ENCODE measurements at places on chromosomes 11 and 22.

DNA sequence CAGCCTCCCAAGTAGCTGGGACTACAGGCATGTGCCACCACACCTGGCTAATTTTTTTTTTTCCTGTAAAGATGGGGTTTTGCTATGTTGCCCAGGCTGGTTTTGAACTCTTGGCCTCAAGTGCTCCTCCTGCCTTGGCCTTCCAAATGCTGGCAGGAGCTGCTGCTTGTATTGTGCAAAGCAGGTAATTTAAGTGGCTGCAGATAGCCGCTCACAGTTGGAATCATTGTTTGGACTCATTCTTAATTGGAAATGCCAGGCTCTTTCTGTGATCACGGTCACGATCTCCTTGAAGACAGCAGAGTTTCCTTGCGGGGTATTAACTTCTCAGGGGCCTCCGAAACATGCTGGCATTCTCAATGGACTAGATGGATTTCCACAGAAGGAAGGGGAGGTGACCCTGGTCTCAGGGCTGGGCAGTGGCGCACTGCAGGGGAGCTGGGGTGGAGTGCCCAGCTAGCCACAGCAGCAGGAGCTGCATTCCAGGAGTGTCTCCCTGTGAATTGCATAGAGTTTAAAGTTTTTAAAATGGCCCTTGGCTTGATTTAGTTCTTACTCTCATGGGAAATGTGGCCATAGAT lies 136.1 kb downstream of the MORC2 start:
- DNase-seq = no peak

- no peak for DNase-seq
Measured at GRCh38 chr11:91133361-91133760, 910.5 kb upstream of the CHORDC1 start.

DNA sequence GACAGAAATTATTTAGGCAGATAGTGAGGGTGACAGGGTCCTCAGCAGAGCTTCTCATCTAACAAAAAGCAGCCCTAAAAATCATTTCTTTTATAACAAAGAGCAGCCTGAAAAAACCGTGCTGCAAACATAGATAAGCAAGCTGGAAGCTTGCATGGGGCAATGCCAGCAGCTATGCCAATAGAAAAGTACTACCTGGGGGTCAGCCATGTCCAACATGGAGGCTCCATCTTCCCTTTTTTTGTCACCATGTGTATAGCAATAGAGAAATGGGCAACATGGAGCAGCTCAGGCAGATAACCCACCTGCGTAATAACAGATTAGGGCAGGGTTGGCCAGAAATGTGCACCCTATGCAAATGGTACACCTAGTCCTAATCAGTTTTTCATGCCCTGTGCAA lies 57.4 kb upstream of the IGLL5 start:
- no peak for DNase-seq

- no peak for DNase-seq
Measured at GRCh38 chr11:119344291-119345010, 2.1 kb downstream of the MFRP start.

DNA sequence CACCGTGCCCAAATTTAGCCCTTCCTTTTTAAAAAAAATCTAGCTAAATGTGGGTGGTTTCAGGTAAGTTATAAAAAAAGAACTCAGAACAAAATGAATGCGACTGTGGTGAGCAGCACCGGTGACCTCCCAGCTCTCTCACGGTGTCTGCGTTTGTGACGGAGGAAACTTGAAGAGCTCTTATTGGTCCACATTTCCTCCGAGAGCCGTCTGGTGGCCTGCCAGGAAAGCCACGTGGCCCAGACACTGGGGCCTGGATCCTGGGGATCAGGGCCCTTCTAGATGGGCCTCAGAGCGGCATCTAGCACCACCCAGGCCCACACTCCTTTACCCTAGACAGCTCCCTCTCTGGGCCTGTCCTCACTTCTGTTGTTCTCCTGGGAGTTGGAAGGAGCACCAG lies 39.5 kb downstream of the B3GAT1 start:
- DNase-seq = no peak

DNA sequence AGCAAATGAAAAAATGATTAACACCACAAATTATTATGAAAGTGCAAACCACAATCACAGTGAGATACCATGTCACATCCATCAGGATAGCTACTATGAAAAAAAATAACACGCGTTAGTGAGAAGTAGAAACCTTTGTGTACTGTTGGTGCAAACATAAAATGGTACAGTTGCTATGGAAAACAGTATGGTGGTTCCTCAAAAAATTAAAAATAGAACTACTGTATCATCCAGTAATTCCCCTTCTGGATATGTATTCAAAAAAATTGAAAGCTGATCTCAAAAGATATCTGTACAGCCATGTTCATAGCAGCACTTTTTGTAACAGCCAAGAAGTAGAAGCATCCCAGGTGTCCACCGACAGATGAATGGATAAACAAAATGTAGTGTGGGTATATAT lies 43.4 kb downstream of the CCDC81 start:
- DNase-seq = no peak

DNA sequence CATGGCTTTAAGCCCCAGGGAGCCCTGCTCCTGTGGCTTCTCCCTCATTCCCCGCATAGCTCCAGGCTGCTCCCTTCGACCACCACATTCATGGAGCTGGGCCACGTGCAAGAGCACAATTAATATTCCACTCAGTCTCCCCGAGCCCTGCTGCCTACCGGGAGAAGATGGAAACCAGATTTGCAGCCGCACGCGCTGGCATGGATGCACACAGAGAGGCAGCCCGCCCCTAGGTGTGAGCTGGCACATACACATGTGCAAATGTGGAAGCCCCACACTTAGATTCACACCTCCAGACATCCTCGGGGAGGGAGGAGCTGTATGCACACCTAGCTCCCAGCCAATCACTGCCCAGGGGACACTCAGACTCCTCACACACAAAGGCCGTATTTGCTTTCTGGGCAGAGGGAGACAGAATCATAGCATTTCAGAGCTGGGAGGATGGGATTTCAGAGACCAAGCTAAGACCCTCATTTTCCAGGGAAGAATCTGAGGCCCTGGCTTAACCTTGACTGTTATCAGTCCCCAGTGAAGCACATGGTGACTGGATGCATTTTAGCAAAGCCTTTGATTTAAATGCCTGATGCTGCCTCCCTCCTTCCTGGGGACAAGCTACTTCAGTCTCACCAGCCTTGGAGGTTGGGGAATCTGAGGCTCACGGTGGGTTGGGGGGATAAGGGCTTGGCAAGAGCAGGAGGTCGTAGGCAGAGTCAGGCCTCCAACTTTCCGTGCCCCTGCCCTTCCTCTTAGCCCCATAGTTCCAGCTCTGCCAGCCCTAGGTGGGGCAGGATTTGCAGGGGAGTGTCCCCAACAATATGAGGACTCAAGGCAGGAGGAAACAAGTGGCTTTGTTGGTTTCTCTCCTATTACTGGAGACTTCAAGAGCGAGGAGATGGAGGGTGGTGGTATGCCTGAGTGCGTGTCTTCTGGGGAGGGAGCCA lies 5.3 kb upstream of the CREB3L1 start:
- DNase-seq = no peak

DNA sequence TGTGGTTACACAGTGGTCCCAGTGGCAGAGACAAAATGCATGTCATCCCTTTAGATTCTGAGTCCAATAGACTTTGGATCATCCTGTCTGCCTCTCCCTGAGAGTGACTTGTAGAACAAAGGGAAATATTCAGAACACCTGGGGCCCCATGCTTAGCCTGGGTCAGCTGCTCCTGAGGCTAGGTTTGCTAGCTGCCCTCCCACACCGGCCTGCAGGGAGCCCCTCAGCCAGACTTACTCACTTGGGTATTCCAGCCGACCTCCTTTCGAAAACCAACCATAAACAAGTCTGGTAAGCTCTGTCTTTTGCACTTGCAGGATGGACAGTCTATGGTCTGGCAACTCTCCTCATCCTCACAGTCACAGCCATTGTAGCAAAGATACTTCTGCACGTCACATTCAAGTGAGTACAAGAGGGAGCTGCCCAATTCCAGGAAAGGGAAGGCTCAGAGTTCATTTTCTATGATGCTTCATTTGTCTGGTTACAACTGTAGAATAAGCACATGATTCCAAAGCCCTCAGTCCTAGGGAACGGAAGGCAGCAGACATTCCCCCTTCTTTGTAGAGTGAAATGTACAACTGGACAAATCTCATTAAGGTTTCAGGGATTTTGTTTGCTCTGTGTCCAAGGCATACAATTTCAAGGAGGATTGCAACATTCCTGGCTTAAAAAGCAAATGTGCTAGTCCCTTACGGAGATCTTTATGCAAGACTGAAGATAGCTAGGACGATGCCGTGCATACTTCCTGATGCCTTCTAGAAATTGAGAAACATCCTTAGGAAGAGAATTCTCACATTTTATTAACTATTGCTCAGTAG lies 65.5 kb upstream of the EMID1 start:
- no peak for DNase-seq

DNA sequence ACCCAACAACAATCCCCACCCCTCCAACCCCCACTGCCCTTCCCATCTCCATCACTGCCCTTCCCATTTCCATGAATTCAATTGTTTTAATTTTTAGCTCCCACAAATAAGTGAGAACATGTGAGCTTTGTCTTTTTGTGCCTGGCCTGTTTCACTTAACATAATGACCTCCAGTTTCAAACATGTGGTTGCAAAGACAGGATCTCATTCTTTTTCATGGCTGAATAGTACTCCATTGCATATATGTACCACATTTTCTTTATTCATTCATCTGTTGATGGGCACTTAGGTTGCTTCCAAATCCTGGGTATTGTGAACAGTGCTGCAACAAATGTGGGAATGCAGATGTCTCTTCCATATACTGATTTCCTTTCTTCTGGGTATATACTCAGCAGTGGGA lies 985 bp upstream of the IL2RB start:
- DNase-seq = no peak

- no peak for DNase-seq
Measured at GRCh38 chr11:39960206-39960605, 1499.2 kb downstream of the LRRC4C start.

GRCh38 chr11:127110542-127110941 lies 110.0 kb upstream of the KIRREL3 start:
- DNase-seq = no peak

- no peak for DNase-seq
Measured at GRCh38 chr11:66639066-66639813, 737 bp downstream of the RBM4 start.

- DNase-seq = no peak
Measured at GRCh38 chr11:87432022-87432421, 394.3 kb downstream of the TMEM135 start.

DNA sequence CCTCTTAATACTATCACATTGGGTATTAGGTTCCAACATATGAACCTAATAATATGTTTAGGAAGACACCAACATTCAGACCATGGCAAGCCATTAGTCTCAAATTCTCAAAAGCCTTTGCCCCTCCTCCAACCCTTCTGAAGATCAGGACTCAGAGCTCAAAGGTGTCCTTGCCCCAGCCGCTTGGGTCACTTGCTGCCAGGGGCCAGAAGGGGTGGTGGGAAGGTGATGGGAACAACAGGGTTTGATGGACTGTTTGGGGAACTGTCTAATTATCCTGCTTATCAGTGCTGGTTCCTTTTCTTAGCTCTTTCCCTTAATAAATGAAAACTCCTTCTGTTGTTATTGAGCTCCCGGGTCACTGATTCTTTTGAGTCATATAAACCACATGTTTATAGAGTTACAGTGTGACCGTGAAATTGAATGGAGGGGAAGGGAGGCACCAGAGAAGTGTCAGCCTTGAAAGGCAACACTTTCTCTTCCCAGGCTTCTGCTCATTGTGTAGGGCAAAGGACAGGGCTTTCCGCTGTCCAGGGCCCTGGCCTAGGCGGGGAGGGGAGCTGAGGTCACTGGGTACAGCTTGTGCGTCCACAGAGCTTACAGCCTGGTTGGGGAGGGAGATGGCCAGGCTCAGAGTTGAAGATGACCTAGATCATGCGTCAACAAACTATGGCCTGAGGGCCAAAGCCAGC lies 105.1 kb downstream of the FBXO7 start:
- DNase-seq = no peak

GRCh38 chr22:37618072-37618656 lies 9.5 kb downstream of the GGA1 start:
- DNase-seq = no peak

GRCh38 chr11:70075836-70076235 lies 2.3 kb upstream of the ANO1 start:
- DNase-seq = no peak
